COR-L47 (cell line): ENCODE measurements at places on chromosomes 5 and 9.
A peak's percentile ranks its signal among the peaks of the same experiment; 100 is the strongest.

GRCh38 chr9:121252104-121252851, 15.7 kb upstream of the GSN start:
- no peak for DNase-seq

DNA sequence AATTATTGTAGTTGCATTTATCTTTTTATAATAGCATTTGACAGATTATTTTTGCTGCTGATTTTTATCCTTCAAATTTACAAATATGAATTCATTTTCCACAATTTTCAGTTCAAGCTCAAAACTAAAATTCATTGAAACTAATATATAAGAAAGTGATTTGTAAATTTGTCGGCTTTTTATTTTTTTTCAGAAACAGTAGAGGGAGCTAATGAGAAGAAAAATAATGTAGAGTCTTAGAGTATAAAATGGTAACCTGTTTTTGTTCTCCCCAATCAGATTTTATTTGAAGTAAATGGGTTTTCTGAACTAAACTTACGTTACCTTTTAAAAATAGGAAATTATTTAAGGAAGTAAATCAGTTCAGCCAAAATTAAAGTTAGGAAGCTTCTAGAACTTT, 19.2 kb downstream of the PRRC1 start:
- no peak for DNase-seq

DNA sequence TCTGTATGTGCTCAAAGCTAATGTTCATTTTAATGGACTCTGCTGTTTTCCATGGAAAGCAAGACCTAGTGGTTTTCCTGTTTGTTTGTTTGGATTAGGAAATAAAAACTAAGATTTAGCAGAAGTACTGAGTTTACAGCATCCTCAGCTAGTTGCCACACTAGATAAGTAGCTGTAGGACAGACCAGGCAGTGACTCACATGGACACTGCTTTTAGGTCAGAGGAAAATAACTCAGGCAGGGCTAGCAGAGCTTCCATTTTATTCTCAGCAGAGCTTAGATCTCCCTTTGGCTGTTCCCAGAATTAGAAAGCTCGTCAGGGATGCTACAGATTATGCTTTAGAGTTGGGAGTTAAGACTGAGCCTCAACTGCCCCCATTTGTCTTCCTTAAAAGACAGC, 204.4 kb downstream of the SH3GL2 start:
- DNase-seq = no peak

- no peak for DNase-seq
These were observed 9.5 kb downstream of the SPDL1 start for GRCh38 chr5:169592937-169593650.

GRCh38 chr9:12627096-12627495, 66.1 kb upstream of the TYRP1 start:
- no peak for DNase-seq

- no peak for DNase-seq
These were observed 326.9 kb upstream of the WWC1 start for GRCh38 chr5:167964529-167964928.

DNA sequence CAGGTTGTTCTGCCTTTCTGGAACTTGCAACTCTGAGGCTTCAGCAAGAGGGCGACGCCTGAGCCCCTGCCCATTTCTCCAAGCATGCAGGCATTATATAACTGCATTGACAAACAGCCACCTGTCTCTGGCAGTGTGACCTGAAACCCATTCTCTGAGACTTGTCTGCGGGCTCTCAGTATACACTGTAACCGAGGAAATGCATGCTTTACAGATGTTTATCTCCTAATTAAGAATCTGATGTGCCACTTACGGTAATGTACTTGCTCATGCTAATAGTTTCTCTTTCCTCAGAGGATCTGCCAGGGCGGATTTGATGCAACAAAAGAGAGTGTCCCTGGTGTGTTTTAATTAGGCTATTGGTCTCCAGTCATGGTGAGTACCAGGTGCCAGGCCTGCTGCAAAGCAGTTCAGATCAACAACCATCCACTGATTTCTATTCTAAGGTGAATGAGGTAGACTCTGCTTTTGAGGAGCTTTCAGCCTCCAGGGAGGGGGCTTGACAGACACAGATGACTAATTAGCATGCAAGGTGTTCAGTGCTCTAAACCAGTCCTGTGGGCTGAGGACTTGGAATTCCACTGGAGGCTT, 593.7 kb upstream of the KLF4 start:
- peak; percentile 81 for DNase-seq

- DNase-seq = no peak
These were observed 253.4 kb downstream of the TRPM3 start for GRCh38 chr9:70868041-70868440.

- DNase-seq = no peak
These were observed 28.9 kb upstream of the GRAMD2B start for GRCh38 chr5:126394211-126394788.

GRCh38 chr5:58455480-58455879, 4.4 kb downstream of the PLK2 start:
- no peak for DNase-seq

- DNase-seq = no peak
These were observed 28.7 kb downstream of the LCP2 start for GRCh38 chr5:170268884-170269283.

DNA sequence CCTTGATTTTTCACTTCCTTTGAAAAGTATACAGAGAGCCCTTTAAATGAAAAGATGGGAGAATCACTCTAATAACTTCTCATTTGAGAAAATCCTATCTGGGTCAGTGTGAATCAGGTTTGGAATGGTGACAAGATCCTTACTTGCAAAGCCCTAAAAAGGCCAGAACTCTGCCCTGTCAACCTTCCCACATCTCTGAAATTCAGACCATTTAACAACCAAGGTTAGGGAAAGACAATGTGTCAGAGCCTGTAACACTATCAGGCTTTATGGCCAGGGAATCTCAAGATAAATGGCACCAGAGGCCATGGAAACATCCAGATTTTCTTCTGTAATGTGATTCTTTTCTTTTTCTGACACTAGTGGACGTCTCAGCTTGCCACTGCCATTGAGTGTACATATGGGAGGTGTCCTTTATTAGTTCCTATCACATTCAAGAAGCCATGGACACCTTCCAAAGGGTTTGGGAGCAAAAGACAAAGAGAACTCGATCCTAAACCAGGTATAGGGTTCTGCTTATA, 165.7 kb upstream of the GPR151 start:
- DNase-seq = no peak

DNA sequence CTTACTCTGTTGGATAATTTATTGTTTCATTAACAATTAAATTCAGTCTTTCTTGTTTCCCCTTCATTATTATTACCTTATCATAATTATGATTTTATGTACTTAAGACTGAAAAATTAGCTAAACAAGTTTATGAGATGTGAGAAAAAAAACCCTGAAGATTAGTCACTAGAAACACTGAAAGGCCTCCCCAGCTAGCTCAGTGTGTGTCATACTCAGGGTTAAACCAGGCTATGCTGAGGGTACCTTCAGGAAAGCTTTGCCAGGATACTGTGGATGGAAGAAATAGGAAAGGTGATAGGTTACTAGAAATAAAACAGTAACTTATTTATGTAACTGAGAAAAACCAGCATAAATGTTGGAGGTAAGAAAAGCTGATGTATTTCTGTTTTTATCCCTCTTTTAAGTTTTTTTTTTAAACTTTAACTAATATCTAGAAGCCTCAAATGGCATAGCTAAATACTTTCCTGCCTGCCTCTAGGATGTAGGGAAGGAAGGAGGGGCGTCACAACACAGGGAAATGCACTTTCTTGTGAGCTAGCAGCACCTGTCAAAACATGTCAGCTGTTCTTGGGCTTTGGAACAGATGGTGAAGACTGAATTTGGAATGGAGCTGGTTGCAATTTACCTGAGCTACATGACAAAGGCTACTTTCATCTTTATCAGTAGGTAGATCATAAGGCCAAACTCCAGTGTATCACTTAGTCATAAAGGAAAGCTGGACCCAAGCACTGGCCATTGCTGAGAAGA, 24.2 kb downstream of the NMRK1 start:
- DNase-seq = no peak

GRCh38 chr5:110025160-110025559, 335.4 kb downstream of the MAN2A1 start:
- no peak for DNase-seq

GRCh38 chr5:55051357-55051756, 27.3 kb downstream of the GZMK start:
- DNase-seq = no peak

- no peak for DNase-seq
These were observed 49.9 kb downstream of the GDNF start for GRCh38 chr5:37789991-37790390.

DNA sequence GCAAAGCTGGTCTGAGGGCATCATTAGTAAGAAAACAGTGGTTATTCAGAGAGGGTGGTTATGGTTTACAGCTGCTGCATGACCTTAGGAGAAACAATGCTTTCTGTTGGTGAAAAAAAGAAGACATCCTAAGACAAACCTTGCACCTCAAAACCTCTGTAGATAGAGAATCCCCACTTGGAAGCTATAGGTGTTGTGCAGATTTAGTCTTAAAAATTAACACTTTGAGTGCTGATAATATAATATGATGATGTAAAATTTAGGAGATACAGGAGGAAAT, 1.4 kb upstream of the PTTG1 start:
- DNase-seq = no peak

DNA sequence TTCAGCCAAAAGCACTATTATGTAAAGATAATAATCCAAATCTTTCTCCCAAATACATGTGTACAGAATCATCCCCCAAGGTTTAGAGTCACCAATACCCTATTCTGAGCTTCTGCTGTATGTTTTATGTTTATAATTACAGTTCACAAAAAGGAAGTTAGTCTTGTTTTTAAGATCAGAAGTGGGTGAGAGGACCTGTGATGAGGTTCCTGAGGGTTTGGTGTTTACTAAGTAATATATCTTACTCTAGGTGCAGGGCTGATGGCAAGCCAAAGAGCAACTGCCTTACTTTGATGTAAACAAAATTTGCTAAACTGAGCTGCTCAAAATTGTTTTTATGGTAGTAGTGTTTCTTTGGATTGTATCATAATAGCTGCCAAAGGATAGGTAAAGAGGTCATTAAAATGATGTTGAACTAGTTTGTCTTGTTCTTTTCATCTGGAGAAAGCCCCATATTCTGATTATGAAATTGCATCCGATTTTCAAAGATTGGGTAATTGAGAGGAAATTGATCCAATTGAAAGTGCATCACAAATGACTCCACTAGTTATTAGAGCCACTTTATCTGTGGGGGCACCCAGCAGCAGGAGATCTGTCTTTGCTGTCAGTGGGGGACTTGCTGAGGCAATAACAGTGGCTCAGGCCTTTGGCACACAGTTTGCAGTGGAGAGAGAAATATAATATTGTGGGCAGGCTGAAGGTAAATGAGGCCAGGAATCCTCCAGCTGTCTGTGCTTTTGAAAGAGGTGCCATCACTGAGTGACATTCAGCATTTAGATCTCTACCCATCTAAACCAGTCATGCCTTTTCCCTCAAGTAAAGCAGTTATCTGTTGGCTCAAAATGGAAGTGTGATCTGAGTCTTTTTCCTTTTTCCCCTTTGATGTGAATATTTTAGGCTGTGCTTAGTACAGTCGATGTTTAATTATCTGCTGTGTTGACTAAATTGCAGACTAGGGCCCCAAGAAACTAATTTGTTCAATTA, 14.1 kb downstream of the TRIM32 start:
- DNase-seq = no peak

DNA sequence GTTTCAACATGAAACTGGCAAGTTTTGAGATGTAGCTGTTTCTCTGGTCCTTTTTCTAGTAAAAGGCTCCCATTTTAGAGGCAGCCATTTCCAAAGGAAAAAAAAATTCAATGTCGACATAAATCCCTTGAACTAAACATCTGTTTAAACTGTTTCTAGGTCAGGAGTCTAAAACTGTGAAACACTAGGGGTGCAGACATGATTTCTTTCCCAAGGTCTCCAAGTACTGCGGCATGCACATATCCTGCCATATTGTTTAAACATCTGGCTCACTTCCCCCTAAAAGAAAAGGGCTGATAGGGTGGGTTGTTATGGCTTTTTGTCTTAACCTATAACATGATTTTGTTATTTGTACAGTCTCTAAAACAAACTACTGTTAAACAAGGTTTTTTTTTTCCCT, 51.1 kb downstream of the NFIB start:
- DNase-seq = no peak

- no peak for DNase-seq
These were observed 3.3 kb downstream of the OR5C1 start for GRCh38 chr9:122791872-122792669.

- DNase-seq = no peak
These were observed 278.8 kb downstream of the EBF1 start for GRCh38 chr5:158820891-158821290.

- DNase-seq = peak; percentile 82
These were observed 431.3 kb upstream of the ITGA1 start for GRCh38 chr5:52356311-52356918.

GRCh38 chr5:177023303-177023664, 788 bp downstream of the ZNF346 start:
- DNase-seq = no peak

- DNase-seq = peak; percentile 54
These were observed 284.5 kb downstream of the NTRK2 start for GRCh38 chr9:84953797-84954705.

DNA sequence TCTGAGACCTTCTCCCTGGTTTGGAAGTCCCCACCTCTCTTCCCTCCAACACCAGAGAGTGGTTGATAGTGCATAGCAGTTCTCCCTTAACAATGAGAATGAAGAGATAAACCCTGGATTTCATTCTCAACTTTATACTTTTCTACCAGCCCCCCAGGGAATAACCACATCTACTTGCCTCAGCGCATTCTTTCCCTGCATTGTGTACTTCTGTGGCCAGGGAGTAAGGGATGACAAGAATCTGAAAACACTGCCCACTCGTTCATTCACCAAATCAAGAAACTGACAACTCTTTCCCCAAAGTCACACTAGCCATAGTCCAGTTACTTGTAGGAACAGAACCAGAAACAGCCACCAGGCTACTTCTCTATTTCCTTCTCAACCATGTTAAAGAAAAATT, 46.0 kb upstream of the SPIN1 start:
- DNase-seq = no peak

GRCh38 chr9:130110596-130111021, 56.9 kb downstream of the GPR107 start:
- DNase-seq = no peak

DNA sequence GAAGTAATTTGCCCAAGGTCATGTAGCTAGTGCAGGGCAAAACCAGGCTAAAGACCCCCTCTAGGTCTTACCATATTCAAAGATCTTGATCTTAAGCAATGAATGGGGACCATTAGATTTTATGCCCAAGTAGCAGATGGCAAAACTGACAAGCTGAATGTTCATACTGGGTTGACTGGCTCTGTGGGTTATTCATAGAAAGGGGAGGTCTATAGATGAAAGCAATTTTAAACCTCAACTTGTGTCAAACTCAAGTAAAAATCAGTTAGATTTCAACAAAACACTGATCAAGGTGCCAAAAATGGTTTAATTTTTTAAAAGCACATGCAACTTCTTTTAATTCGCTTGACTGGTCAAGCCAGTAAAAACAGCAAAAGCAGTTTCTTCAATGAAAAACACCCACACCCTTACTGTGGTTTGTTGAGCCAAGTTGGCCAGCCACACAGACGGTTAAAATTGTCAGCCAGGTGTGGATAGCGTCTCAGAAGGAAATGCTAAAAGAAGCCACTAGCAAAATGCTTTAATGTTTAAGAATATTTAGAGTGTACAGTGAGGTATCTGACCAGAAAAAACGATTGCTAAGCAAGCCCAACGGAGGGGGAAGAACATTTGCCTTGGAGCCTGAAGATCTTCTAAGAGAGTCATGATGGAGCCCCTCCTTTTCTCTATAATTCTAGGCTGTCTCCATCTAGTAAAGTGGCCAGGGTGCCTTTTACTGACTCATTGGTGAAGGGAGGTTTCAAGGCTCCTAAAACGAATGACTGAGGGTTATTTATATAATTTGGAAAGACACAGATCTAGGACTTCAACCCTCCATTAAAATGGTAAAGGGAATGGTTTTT, 539.6 kb upstream of the CLINT1 start:
- DNase-seq = no peak

- no peak for DNase-seq
These were observed 196.5 kb downstream of the TLE1 start for GRCh38 chr9:81492710-81493447.
